Stimulated activated CD4-positive, alpha-beta T cell treated with anti-CD3 and anti-CD28 coated beads, TNF-alpha, amount 100 ng/mL, for 48 hours (primary cell): ENCODE measurements at places on chromosomes 16 and 17.

GRCh38 chr17:17884391-17885357 is 47.9 kb upstream of the SREBF1 start:
- DNase-seq = no peak

DNA sequence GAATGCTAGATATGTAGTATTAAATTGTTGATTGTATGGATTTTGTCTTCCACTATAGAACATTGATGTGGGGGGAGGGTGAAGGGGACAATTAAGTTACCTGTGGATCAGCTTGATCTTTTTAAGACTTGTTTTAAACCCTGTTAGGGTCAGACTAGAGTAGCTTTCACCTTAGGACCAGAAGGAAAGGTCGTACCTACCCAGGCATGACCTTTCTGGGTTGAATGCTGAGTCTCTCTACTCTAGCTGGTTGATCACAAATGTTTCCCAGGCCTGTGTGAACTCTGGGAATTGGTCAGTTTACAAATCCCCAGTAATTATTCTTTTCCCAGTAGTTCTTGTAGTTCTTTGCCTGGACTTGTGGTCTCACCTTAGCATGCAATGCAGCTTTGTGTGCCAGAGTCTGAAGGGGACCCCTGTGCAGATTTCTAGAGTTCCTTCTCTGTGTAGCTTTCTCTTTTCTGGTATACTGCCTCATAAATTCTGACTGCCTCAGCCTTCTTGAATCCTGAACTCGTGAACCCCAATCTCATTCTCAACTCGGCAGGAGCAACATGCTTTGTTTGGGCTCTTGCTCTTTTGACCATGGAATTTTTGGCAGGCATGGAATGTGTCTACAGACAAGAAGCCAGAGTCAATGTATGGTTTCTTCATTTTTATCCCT is 54.1 kb downstream of the VMP1 start:
- DNase-seq = no peak

- no peak for DNase-seq
These were observed 47.9 kb downstream of the TOX3 start for GRCh38 chr16:52499060-52499440.

DNA sequence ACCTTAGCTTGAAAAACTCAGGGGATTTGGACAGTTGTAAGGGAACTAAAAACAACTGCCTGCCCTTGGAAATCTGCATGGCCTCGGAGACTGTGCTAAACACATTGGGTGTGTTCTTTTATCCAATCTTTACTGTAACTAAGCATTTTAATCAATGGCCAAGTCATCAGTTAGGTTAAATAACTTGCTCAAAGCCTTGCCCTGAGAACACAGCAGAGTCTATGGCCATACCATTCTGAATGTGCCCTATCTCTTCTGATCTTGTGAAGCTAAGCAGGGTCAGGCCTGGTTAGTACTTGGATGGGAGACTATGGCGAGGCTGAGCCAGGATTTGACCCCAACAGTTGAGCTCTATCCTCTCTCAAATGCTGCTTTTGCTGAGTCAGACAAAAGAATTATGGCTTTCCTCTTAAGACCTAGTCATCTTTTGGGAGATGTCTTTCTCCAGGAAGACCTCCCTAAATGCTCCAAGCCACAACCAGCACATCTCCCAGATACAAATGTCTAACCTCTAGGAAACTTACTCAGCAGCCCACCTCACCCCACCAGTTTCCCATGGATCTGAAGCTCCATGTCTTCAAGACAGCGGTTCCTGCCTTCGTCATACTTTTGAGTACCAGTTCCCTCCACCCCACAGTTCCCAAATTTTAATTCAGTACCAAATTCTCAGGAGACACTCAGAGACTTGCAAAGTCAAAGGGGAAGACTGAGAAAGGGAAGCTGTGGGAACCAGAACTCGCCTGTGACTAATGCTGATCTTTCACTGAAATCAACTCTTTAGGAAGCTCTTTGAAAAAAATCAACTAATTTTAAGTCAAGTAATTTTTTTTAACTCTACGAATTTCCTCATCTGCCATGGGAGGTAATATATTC is 336.1 kb downstream of the MAF start:
- no peak for DNase-seq

DNA sequence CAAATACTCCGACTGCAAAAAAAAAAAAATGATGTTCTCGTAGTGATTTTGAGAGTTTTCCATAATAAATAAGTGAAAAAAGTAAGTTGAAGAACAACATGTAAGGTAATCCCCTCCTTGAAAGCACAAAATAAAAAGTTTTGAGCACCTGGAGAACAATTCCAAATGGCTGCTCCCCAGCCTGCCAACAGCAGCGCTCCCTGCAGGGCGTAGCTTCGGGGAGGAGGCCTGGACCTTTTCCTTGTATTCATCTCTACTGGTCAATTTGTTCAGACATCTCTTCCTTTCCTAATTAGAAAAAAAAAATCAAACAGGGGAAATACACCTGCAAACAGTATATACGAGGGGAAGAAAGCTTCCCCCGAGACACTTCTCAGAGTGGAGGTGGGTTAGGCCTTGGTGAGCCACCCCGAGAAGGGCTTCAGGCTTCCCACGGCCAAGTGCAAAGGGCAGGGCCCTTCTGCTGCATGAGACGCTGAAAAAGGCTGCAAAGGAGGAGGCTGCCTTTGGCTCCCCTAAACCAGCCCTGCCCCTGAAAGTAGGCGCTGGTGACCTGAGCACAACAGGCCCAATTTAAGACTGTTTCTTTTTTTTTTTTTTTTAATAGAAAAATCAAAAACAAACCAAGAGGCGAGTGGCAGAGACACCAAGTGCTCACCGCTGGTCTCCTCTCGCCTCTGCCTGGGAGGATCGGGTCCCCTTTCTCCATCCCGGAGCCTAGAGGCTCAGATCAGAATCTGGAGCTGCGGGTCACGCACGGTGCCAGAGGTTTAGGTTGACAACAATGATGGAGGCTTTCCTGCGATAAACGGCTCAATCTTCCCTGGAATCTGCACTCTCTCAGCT is 193.1 kb upstream of the FOXF1 start:
- DNase-seq = no peak

GRCh38 chr16:17252701-17253100 is 218.1 kb downstream of the XYLT1 start:
- no peak for DNase-seq

DNA sequence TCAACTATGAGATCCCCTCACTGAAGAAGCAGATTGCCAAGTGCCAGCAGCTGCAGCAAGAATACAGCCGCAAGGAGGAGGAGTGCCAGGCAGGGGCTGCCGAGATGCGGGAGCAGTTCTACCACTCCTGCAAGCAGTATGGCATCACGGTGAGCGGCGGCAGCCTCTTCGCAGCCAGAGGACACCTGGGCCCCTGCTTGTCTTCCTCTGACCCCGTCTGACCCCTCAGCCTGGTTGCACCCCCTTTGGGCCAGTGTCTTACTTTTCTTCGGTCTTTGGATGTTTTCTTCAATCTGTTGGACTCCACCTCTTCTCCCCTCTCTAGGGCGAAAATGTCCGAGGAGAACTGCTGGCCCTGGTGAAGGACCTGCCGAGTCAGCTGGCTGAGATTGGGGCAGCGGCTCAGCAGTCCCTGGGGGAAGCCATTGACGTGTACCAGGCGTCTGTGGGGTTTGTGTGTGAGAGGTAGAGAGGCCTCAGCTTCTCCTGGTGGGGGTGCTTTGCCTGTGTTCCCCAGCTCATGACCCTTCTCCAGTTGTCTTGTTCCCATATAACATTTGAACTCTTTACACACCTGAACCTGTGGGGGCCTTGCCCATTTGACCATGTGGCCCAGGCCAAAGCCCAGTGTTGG is 4.4 kb downstream of the CDK5RAP3 start:
- DNase-seq = no peak

DNA sequence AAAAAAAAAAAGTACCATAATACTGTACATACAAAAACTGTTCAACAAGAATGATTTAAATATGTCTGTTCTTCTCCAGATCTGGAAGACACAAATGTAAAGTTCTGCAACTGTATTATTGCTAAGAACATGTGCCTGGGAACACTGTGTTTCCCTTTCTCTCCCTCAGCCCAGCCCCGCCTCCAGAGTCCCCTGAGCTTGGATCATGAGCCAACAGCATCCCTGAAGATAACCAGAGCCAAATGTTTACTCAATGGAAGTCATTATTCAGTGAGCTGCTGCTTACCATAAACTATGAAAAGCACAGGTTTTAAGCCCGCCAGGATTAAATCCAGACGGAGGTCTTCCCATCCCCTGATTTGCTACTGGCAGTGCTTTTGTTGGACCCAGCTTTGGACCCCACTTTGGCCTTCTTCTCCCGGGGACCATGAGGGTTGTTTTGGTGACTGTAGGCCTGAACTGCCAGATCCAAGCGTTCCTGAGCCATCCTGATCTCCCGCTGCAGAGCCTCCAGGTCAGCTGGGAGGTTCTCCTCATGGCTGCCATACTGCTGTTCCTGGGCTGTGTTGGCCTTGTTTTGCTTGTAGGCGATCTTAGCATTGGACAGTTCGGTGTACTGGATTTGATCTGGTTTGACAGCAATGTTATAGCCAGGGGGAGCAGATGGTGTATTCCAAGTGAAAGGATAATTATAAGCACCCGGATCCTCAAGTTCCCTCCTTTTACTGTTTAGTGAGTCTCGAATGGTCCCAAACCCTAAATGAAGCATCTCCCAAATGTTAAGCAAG is 25.6 kb downstream of the GJC1 start:
- DNase-seq = no peak
